ENCODE measurements at places on chromosomes 13 and 19.

GRCh38 chr13:27011661-27012060 is 159.9 kb downstream of the USP12 start:
- DNase-seq = no peak

DNA sequence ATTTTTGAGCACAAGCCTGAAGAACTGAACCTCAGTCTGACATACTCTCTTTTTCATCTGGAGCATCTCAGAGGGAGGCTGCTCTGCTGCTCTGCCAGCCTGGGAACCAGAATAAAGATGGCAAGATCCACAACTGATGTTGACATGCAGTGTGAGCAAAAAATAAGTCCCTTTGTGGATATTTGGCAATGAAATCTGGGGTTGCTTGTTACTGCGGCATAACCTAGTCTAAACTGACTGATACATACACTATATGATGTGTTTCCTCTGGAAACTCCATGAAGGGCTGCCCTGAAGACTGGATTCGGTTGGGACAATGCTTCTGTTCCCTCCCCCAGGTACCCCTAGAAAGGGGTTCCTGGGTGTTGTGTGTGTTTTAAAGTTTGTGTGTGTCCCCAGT is 106.7 kb downstream of the IER2 start:
- DNase-seq = no peak

- no peak for DNase-seq
These were observed 1921.9 kb downstream of the OLFM4 start for GRCh38 chr13:54950546-54950945.

GRCh38 chr13:37615276-37615675 is 16.7 kb upstream of the POSTN start:
- DNase-seq = no peak

DNA sequence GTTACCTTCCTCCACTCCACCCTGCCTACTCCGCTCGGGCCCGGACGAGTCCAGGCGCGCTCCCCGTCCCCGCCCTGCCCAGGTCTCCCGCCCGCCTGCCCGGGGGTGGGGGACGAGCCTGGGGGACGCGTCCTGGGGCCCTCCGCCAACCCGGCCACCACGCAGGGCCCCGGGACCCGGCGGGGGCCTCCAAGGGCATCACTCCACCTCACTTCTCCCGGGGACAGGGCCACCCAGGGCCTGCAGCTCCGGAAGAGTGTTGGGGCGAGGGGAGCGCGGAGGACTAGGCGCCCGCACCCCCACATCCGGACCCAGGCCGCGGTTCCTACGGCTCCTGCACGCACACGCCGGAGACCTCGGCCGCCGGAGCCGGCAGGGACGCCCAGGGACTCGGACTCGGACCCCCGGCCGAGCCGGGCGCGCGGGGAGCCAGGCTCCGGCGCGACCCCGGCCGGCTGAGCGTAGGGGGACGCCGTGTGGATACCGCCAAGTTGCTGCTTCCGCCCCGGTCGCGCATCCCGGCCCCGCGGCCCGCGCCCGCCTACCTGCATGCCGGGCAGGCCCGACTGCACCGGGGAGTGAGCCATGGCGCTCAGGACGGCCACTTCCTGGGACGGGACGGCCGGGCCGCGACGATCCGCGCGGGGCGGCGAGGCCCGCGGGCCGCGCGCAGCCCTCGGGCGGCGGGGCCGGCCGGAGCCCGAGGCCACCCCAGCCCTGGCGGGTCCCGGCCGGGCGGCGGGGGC is 534 bp downstream of the STK24 start:
- DNase-seq = peak; percentile 42

DNA sequence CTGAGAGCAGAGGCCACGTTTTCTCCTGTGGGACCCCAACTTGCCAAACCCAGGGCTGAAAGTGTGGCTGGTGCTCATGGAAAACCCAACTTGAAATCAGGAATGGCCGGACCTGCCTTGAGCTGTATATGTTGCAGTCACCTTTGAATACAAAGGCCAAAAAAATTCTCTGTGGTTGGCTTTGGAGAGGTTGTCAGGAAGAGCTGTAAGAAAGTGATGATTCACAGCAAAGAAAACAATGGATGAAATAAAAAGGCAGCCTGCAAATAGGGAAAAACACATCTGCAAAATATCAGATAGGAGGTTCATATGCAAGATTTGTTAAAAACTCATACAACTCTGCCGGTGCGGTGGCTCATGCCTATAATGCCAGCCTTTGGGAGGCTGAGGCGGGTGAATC is 715.8 kb downstream of the UQCRFS1 start:
- DNase-seq = no peak

DNA sequence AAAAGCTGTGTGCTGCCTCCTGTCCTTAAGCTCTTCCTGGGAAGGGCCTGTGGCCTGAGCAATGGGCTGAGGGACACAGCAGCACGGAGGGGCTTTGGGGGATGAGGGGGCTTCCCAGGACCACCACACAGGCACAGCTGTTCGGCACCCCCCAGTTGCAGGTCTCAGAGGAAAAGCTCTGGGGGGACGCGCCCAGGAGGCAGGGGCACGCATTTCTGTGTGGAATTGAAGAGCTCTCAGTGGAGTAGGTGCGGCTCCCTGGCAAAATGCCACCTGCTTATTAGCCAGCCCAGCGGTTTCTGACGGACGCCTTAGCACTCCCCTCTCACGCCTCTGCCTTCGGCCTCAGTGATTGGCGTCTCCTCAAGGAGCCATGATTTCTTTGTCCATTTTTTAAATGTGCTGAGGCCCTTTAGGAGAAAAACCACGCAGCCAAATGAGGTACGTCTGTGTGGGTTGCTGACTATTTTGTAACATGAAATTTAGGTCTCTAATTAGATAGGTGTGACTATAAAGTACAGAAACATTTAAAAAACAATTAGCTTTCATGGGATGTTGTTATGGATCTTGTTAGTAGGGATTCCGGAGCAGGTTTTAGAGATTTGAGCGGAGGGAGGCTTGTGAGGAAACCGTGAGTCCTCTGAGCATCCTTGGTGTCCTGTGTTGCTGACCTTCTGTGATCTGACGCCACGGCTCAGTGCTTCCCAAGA is 4.0 kb downstream of the MCF2L start:
- no peak for DNase-seq

GRCh38 chr19:11106477-11106876 is 17.2 kb downstream of the LDLR start:
- DNase-seq = no peak

GRCh38 chr19:3813473-3814392 is 27.6 kb upstream of the MATK start:
- no peak for DNase-seq

GRCh38 chr13:106560821-106561220 is 7.1 kb downstream of the ARGLU1 start:
- DNase-seq = no peak

DNA sequence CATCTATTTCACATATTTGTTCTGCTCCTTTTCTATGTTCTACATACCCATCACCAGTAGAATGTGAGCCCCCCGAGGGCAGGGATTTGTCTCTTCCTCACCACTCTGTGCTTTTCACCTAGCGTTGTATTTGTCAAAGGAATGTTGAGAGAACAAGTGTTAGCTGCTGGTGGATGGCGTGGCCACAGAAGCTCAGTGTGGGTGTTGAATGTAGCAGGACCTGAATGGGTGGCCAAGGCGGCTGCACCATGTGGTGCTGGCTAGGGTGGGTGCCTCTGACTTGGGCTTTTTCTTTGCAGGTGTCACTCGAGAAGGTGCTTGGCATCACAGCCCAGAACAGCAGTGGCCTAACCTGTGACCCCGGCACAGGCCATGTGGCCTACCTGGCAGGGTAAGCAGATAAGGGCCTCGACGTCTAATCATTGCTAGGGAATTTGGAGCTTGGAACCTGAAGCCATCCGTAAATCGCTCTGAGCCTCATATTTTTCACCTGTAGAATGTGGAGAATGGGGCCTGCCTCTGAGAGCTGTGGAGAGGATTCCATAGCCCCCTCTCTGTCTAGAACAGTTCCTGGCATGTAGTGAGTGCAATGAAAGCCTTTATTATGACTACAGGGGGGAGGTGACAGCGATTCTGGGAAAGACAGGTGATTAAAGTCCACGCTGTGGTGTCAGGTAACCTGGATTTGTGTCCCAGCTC is 3.9 kb downstream of the WDR62 start:
- DNase-seq = no peak
